Vagina (tissue), 2 donors: ENCODE measurements at places on chromosomes 2 and 18.

GRCh38 chr2:242060212-242060835 lies 190.8 kb downstream of the RTP5 start:
- DNase-seq = peak; percentile 32

GRCh38 chr2:19722531-19722971 lies 179.2 kb downstream of the TTC32 start:
- DNase-seq = no peak

GRCh38 chr2:241108271-241109209 lies 6.5 kb upstream of the MTERF4 start:
- no peak for DNase-seq

DNA sequence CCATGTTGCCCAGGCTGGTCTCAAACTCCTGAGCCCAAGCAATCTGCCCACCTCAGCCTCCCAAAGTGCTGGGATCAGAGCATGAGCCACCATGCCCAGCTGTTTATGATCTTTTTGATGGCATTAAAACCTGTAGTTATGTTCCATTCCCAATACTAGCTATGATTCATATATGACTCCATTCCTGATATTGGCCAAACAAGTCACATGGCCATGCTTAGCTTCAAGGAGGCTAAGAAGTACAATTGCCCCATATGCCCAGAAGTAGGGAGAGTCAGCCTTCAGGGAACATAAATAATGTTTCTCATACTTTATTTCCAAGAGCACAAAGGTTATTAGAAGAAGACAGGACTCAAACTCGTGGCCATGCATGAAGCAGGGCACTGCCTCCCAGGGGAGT lies 132.4 kb upstream of the RAB6C start:
- DNase-seq = no peak

DNA sequence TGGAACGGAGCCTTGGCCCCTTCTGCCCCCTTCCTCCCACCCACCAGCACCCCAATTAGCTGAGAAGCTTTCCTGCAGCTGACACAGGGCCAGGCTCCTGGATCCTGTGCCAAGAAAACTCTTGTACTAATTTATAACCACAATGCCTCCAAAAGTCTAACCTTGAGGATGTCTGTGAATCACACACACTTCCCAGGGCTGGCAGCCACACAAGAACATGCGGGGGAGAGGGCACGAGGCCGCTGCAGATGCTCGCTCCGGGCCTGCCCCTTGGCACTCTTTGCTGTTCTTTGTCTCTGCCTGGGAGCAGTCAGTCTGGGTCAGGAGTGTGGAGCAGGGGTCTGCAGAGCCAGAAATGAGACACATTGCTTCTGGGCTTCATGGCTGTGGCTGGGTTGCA lies 62.7 kb upstream of the KIF5C start:
- DNase-seq = no peak
